ENCODE measurements at places on chromosomes 7 and 10. TPM values are rescaled to one million over a fixed set of nuclear protein-coding genes. Genes with fewer than 3 reads are reported as not detected.
A peak's percentile ranks its signal among the peaks of the same experiment; 100 is the strongest.

GRCh38 chr7:71752171-71752935 is 620.4 kb downstream of the GALNT17 start:
- peaks cover 12% of the 10 kb centered on the region for H3K27me3 ChIP-seq
- no peaks in the 10 kb centered on the region for H3K36me3 ChIP-seq
- H3K4me1 ChIP-seq, result no peaks in the 10 kb centered on the region
- H3K27ac ChIP-seq, result no peak overlapping the region

GRCh38 chr7:132906193-132906835 is 175.6 kb downstream of the CHCHD3 start:
- H3K27me3 ChIP-seq, result no peaks in the 10 kb centered on the region
- H3K4me1 ChIP-seq, result peaks cover 6% of the 10 kb centered on the region
- DNase-seq, result no peak
- H3K27ac ChIP-seq, result no peak overlapping the region
- H3K4me3 ChIP-seq, result no peak overlapping the region

FAM3C gene
- 18.6 TPM for total RNA-seq

- no peaks in the 10 kb centered on the region for H3K27me3 ChIP-seq
- peaks cover 77% of the 10 kb centered on the region for H3K4me1 ChIP-seq
- peaks cover 8% of the 10 kb centered on the region for H3K36me3 ChIP-seq
- peak overlapping the region; percentile 95 for H3K27ac ChIP-seq
- peak; percentile 48 for DNase-seq
- peak overlapping the region; percentile 43 for H3K4me3 ChIP-seq
Observed at GRCh38 chr7:55532150-55532917, 40.0 kb downstream of the VOPP1 start.

DNA sequence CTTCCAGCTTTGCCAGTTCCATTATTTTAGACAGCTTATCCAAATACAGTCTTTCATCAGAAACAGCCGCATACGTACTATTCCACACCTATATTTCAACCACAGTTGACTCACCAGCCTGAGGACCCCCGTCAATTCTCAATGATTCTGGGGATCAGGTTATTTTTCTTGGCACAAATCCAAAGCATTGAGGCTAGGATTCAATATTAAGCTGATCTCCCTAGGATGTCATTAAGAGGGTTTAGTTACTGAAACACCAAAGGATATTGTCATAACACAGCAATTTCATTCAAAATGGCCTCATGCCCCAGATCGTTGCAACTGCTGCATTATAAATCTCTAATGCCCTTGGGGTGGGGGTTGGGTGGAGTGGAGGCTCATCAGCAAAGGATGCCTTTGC is 214.6 kb downstream of the PTEN start:
- no peak for DNase-seq
- H3K36me3 ChIP-seq, result no peaks in the 10 kb centered on the region
- peaks cover 13% of the 10 kb centered on the region for H3K4me1 ChIP-seq
- peaks cover 3% of the 10 kb centered on the region for H3K27me3 ChIP-seq

ZNF775 gene
- total RNA-seq, result 4.9 TPM

GRCh38 chr10:74810087-74810486 is 16.3 kb upstream of the KAT6B start:
- no peak overlapping the region for H3K27ac ChIP-seq
- H3K4me3 ChIP-seq, result no peak overlapping the region
- H3K27me3 ChIP-seq, result no peaks in the 10 kb centered on the region
- DNase-seq, result no peak

- no peaks in the 10 kb centered on the region for H3K36me3 ChIP-seq
- H3K27me3 ChIP-seq, result peaks cover 27% of the 10 kb centered on the region
- H3K4me3 ChIP-seq, result no peak overlapping the region
- no peak overlapping the region for H3K27ac ChIP-seq
Observed at GRCh38 chr7:150959739-150960734, 18.1 kb downstream of the KCNH2 start.

GRCh38 chr10:69434169-69434568 is 17.1 kb upstream of the TSPAN15 start:
- no peak for DNase-seq
- peaks cover 1% of the 10 kb centered on the region for H3K27me3 ChIP-seq
- H3K4me3 ChIP-seq, result no peak overlapping the region
- H3K27ac ChIP-seq, result no peak overlapping the region
- no peaks in the 10 kb centered on the region for H3K4me1 ChIP-seq

DNA sequence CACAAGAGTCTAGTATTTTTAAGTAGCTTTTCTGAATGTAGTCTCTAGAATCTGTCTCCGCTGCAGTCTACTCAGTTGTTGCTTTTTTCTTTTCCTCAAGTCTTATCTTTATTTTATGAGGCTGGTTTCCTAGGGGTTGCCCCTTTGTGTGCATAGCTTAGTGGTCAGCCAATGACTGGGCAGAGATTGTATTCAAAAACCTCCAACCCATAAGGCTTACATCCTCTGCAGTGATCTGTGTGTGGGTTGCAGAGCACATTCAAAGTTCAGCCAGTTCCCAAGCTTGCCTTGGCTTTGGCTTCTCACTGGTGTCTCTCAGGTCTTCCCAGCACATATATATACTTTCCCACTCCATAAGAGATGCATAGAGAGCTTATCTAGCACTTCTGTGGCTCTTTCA is 160.0 kb upstream of the TCF7L2 start:
- peaks cover 15% of the 10 kb centered on the region for H3K36me3 ChIP-seq
- no peaks in the 10 kb centered on the region for H3K27me3 ChIP-seq
- DNase-seq, result no peak
- H3K4me1 ChIP-seq, result no peaks in the 10 kb centered on the region
- H3K4me3 ChIP-seq, result no peak overlapping the region

- DNase-seq, result no peak
- H3K4me3 ChIP-seq, result no peak overlapping the region
- H3K27ac ChIP-seq, result no peak overlapping the region
Observed at GRCh38 chr7:65746398-65746669, 126.5 kb upstream of the VKORC1L1 start.

DNA sequence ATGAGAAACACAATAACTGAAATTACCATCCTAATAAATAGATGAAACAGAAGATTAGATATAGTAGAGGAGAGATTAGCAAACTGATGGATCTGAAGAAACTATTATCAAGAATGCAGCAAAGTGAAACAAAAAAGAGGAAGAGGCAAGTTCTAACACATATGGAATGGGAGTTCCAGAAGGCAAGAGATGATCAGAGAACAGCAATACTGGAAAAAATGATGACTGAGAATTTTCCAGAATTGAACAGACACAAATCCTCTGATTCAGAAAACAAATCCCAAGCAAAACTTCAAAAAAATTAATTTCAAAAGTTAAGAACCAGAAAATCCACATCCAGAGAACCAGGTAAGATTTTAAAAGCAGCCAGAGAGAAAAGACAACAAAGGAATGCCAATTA is 20.2 kb upstream of the CYREN start:
- H3K4me3 ChIP-seq, result no peak overlapping the region
- no peaks in the 10 kb centered on the region for H3K27me3 ChIP-seq
- peaks cover 55% of the 10 kb centered on the region for H3K36me3 ChIP-seq
- H3K4me1 ChIP-seq, result peaks cover 2% of the 10 kb centered on the region
- H3K27ac ChIP-seq, result no peak overlapping the region
- no peak for DNase-seq

EPO gene
- total RNA-seq, result not detected

DCLRE1C gene
- 15.0 TPM for total RNA-seq

ADD3 gene
- total RNA-seq, result 66.8 TPM

BLNK gene
- not detected for total RNA-seq

GRCh38 chr7:3942276-3942675 is 641.2 kb downstream of the SDK1 start:
- DNase-seq, result no peak
- no peaks in the 10 kb centered on the region for H3K36me3 ChIP-seq
- H3K4me3 ChIP-seq, result no peak overlapping the region
- peaks cover 2% of the 10 kb centered on the region for H3K27me3 ChIP-seq
- no peak overlapping the region for H3K27ac ChIP-seq

- H3K4me1 ChIP-seq, result no peaks in the 10 kb centered on the region
- no peak overlapping the region for H3K4me3 ChIP-seq
- H3K27ac ChIP-seq, result no peak overlapping the region
- H3K36me3 ChIP-seq, result no peaks in the 10 kb centered on the region
- no peaks in the 10 kb centered on the region for H3K27me3 ChIP-seq
- no peak for DNase-seq
Observed at GRCh38 chr7:106952001-106952657, 87.0 kb downstream of the PIK3CG start.

DNA sequence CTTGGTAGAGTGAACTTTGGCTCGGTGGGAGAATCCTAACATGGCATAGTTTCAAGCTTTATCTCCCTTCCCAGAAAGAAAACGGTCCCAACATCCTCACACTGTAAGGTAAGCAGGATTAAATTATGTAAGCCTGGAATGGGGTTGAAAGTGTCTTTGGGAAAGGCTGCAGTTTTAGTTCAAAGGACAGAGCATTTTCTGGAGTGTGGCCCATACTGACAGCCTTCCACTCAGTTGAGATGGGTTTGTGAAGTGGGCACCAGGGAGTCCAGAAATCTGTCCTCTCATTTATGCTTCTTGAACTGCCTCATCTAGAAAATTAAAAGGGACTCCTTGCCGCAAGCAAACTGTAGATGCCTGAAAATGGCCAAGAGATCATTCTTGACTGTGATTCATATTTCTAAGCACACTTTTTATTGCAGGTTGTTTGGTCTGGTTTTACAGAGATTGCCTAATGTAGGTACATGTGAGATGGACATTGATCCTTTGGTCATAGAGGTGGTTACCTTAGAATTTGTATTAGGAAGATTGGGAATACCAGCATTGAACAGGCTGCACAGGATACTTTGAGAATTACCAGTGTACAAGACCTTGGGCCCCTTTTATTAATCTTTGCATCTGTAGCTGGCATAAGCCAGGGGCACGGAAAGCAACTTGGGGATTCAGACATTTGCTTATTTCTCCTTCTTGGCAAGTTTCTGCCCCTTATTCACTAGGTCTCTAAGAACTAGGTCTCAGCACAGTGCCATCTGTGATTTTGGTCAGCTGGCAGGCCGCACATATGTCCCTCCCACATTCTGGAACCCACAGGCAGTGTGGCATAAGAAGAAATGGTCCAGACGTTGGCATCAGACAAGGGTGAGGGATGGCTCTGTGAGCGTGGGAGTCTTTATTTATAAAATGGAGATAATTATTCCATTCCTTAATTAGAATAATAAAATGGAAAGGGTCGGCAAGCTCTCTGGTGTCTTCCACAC is 125.9 kb downstream of the GLCCI1 start:
- H3K27ac ChIP-seq, result no peak overlapping the region
- no peaks in the 10 kb centered on the region for H3K27me3 ChIP-seq
- no peaks in the 10 kb centered on the region for H3K4me1 ChIP-seq
- no peak for DNase-seq
- no peak overlapping the region for H3K4me3 ChIP-seq

DNA sequence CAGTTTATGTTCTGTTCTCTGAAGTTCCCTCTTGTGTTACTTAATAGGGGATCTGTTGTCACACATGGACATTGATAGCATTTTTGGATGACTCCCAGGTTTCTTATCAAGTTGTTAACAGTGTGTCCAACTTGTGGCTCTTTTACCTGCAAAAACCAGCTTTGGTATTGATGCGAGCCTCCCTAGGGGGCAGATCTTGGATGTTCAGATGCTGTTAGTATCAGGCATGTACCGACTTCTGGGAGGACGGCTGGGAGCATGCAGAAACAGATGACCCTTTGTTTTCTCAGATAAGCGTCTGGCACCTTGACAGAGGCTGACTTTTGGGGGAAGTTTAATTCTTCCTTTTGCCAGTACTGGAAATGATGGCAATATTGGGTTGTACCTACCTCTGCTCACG is 2.2 kb downstream of the PLPP4 start:
- H3K4me3 ChIP-seq, result no peak overlapping the region
- peaks cover 2% of the 10 kb centered on the region for H3K4me1 ChIP-seq
- H3K27ac ChIP-seq, result no peak overlapping the region
- DNase-seq, result no peak
- no peaks in the 10 kb centered on the region for H3K36me3 ChIP-seq

- peaks cover 72% of the 10 kb centered on the region for H3K4me1 ChIP-seq
- no peak overlapping the region for H3K4me3 ChIP-seq
- H3K27ac ChIP-seq, result no peak overlapping the region
- H3K27me3 ChIP-seq, result no peaks in the 10 kb centered on the region
- peaks cover 72% of the 10 kb centered on the region for H3K36me3 ChIP-seq
- DNase-seq, result no peak
Observed at GRCh38 chr7:76342222-76342621, 16.6 kb downstream of the YWHAG start.

DNA sequence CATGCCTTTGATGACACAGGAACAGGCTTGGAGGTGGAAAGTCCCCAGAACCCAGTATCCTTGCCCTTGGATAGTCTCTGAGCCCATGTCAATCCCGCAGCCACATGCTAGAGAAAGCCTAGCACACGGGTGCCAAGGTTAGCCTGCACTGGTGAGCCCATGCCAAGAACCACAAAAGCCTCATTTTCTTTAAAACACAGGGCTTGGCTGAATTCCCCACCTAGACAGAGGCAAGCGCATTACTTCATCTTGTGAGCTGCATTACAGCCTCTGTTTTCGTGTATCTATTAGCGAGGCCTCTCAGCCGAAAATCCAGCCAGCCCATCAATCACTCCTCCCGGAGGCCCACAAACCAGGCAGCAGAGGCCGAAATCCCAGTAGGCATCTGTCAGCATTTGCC is 314.9 kb upstream of the AUTS2 start:
- H3K4me3 ChIP-seq, result no peak overlapping the region
- H3K4me1 ChIP-seq, result no peaks in the 10 kb centered on the region
- H3K27me3 ChIP-seq, result no peaks in the 10 kb centered on the region
- no peak overlapping the region for H3K27ac ChIP-seq
- no peak for DNase-seq
- H3K36me3 ChIP-seq, result no peaks in the 10 kb centered on the region

DNA sequence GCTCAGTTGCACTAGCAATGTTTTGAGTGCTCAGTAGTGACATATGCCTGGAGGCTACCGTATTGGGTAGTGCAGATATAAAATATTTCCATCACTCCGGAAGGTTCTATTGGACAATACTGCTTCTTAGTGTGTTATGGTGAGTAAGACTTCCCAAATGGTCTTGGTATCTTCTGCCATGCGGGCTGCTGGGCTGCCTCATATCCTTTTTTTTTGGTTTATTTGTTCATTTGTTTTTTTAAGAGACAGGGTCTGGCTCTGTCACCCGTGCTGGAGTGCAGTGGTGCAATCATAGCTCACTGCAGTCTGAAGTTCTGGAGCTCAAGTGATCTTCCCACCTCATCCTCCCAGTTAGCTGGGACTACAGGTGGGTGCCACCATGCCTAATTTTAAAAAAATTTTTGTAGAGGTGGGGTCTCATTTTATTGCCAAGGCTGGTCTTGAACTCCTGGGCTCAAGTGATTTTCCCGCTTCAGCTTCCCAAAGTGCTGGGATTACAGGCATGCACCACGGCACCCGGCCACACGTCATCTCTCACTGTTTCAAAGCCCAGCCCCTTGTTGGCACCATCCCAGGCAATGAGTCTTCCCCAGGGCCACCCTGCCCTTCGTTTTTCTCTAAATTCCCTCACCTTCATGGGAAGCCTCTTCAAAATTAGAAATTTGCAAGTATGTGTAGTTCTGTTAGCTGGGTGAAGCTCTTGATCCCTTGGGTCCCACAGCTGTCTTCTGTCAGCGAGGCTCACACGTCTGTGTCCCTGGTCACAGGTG is 111.0 kb upstream of the KLF14 start:
- no peak overlapping the region for H3K4me3 ChIP-seq
- H3K36me3 ChIP-seq, result no peaks in the 10 kb centered on the region
- peaks cover 1% of the 10 kb centered on the region for H3K27me3 ChIP-seq
- H3K4me1 ChIP-seq, result peaks cover 24% of the 10 kb centered on the region
- DNase-seq, result no peak
- no peak overlapping the region for H3K27ac ChIP-seq

- H3K27me3 ChIP-seq, result no peaks in the 10 kb centered on the region
- H3K4me1 ChIP-seq, result peaks cover 37% of the 10 kb centered on the region
- no peak overlapping the region for H3K4me3 ChIP-seq
- no peak for DNase-seq
- no peak overlapping the region for H3K27ac ChIP-seq
Observed at GRCh38 chr10:80515941-80516340, 21.8 kb upstream of the SH2D4B start.

SUN3 gene
- 0.95 TPM for total RNA-seq

All from activated CD8-positive, alpha-beta T cell treated with anti-CD3 and anti-CD28 coated beads for 36 hours (primary cell).